Cerebellar nuclear complex (tissue), 1 donor: ENCODE measurements at places on chromosomes 7 and 10.

DNA sequence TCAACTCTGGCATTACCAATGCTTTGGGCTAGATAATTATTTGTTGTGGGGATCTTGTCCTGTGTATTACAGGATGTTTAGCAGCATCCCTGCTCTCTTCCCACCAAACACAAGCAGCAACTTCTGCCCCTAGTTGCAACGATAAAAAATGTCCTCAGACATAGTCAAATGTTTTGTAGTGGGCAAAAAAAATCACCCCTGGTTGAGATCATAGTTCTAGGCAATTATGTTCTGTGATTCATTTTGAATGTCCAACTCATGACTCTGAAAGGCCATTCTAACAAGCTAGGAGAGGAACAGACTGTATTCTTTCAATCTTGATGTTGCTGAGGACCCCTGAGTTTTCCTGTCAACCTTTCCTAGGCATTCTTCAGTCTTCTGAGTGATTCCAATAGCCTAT lies 79.5 kb downstream of the RTKN2 start:
- DNase-seq, result no peak

GRCh38 chr10:86752311-86752710 lies 4.1 kb upstream of the BMPR1A start:
- DNase-seq, result no peak

DNA sequence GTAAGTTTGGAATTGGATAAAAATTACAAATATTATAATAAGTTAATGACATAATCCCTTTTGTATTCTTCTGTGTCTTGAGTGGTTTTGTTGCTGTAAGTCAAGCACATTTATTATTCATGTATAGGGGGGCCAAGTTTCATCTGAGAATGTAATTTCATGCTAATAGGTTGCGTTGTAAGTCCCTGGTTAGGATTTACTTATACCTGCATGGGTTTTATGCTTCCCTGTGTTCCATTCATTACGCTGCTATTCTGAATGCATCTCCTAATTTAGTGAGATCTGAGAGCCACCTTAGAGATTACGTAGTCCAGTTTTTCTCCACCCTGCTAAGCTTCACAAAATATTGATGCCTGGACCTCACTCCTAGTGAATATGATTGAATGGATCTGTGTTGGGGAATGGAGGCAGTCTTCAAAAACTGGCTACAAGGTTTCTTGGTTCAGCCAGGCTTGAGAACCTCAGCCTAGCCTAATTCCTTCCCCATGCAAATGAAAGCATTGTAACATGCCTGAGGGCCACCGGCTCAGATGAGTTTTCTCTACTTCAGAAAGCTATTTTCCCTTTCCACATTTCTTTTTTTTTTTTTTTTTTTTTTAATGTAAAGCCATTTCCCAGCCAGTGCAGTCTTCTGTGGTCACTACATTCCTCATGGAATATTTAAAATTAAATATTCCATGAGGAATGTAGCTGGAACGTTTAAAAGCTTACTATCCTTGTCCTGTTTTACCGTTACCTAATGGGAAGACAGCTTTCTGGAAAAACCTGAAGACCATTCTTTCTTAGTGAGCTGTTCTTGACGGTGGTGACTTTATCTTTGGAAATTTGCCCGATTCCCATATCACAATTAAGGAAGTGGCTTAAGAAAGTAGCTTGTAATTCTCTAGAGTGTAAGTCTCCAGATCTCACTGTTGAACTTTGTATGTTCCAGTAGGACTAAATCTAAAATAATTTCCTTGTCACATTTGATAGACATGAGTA lies 16.0 kb downstream of the PAPSS2 start:
- no peak for DNase-seq

DNA sequence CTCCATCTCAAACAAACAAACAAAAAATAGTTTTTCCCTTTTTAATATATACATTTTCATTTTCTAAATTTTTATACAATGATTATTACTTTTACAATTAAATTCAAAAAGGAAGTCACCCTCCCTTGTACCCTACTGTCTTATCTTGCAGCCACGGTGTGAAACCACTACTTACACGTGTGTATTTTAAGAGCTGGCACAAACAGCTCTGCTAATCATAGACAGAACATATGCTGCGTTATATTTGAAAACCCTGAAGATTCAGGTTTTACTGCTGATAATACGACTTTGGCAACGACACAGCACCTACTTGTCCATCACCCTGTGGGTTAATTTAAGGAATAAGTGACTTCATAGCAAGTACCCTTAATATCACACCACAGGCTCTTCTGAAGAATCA lies 991 bp downstream of the ANKRD61 start:
- DNase-seq, result no peak

GRCh38 chr10:79065091-79065551 lies 3.6 kb upstream of the ZMIZ1 start:
- DNase-seq, result no peak

DNA sequence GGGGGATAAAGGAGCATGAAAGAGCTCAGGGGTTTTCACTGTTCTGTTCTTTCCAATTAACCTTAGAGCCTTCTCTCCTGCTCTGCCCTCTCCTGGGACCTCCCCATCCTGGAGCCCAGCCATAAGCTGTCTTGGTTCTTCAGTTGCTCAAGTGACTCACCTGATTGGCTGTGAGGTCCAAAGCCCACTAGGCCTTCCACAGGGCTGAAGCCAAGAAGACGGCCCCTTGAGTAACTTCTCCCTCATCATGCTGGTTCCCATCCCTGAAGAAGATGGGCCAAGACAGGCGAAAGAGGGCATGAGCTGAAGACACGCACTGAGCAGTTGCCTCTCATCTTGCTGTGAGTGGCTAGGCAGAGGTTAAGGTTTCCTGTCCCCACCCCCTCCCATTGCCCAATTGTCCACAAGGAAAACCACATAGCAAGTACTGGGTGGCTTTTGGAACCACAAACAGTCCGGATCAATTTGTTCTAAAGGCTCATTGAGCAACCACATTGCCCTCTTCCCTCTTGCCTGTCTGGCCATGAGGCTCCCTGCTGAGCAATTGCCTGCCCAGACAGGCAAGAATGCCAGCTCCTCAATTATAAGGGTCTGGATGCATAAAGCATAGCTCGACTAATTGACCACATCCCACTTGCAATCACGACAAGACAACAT lies 43.9 kb upstream of the GPAM start:
- no peak for DNase-seq

- DNase-seq, result no peak
Measured at GRCh38 chr7:80098795-80099194, 35.8 kb upstream of the GNAI1 start.

- no peak for DNase-seq
Measured at GRCh38 chr7:148633761-148634160, 43.2 kb downstream of the C7orf33 start.

GRCh38 chr7:154372011-154372601 lies 319.9 kb downstream of the DPP6 start:
- DNase-seq, result no peak

DNA sequence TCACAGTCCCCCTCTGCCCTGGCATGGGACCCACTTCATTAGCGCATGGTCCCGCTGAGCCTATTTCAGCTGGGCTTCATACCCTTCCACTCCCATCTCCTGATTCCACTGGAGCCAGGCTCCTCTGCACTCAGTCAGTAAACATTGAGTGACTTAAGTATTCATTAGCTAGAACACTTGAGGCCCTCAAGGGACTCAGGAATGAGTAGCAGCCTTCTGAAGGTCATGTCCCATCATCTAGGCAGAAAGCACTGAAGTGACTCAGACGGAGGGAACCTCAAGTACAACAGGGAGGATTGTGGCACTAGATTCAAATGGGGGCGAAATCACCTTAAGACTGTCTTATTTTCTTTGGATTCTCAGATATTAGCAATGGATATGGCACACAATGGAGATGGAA lies 186.6 kb upstream of the INHBA start:
- DNase-seq, result no peak

GRCh38 chr10:51327432-51327831 lies 253.1 kb downstream of the PRKG1 start:
- no peak for DNase-seq

DNA sequence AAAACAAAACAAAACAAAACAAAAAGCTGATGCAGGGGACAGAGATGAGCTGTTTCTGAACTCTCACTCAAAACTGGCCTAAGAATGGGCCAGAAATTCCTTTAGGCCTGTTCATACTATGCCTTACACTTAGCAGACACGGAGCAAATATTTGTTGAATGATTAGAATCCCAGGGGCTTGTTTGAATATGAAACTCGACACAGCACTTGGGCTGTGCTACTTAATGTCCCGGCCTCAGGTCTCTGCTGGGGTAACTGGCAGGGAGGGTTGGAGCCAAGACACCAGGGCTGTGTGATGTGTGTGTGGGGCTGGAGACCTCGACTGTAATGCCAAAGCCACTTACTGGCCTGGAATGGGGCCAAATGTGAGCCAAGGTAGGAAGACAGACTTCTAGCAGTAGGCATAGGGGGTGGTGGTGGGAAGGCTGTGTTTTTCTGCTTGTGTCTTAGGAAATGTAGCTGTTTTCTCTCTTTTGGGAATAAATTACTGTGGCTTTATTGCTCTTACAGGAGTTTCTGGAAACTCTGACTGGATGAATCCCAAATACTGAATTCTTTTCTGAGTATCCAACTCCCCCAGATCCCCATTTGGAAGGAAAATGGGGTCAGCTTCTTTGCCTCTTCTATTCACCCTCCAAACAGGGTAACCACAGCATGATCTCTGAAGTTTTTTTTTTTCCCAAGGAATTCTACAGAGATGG lies 66.7 kb downstream of the EMX2 start:
- DNase-seq, result no peak

- DNase-seq, result no peak
Measured at GRCh38 chr7:154873500-154874121, 129.3 kb downstream of the PAXIP1 start.

DNA sequence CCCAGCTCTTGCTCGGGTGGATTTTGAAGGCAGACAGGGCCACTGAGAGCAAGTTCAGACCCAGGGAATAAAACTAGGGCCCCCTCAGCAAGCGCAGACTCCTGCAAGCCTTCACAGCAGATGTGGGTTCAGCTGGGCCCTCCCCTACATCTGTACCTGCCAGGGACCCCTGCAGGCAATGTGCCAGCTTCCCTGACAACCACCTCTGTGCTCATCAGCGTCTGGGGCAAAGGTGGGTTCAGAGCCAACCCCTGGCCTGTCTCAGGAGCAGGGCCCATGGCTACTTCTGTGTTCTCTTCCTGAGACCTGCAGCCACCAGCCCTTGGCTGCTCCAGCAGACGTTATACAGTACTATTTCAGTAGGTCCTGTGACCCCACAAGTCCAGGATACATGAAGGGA lies 189.5 kb downstream of the DIP2C start:
- no peak for DNase-seq

GRCh38 chr10:2917926-2918325 lies 149.4 kb upstream of the PFKP start:
- DNase-seq, result no peak

DNA sequence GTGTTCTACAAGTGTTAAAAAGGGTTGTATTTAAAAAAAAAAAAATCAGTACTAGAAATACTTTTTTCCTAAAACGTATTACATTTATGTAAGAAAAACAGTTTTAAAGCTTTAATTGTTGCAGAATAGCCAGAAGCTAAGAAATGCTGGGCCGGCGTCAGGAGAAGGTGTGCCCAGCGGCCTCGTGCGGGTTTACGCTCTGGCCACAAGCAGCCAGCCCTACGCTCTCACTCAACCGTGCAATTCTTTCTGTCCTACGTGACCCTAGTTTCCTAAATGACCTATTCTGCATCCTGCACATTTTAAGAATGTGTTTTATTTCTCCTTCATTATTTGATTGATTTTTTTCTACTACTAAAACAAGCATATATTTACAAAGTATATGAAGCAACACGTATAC lies 279.7 kb upstream of the KLF14 start:
- DNase-seq, result no peak

DNA sequence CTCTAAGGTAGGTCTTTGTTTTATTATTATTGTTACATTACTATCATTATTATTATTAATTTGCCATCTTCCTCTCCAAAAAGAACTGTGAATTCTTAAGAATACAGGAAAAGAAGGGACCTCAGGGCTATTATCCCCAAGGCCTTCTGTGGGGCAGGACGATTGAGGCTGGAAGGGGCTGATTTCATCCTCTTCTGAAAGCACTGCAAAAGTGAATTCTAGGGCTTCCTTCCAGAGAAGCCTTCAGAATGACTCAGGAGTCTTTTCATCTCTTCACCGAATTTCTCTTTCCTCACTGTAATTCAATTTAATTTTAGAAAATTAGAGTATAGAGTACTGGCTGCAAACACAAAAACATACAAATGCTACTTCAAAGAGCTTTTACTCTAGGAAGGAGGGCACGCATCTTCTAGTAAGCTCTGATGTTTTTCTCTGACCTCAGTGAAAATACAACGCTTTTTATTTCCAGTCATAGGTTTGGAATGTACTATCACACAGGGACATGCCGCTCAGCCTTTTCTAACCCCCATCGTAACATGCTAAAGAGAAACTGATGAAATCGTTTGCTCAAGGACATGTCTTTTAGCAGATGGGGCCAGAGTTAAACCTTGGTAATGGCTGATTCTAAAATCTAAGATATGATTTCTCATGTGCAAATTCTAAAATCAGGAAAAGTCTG lies 280.2 kb upstream of the PITRM1 start:
- no peak for DNase-seq

GRCh38 chr7:120738816-120739215 lies 119.1 kb downstream of the TSPAN12 start:
- DNase-seq, result no peak

DNA sequence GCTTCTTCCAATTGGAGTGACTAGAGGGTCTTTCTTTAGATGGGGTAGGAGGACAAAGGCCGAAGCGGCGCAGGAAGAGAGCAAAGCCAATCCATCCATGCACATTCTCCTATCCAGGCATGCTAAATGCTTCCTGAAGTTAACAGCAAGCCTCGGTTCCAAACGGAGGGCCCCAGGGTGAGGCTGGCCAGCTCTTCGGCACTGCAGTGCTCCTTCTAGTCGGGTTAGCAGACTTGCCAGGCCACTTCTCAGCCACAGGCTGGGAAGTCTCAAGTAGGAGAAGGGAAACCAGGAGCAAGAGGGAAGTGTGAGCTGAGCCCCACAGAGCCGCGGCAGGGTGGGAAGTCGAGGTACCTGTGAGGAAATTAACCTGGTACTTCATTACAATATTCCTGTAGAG lies 253.8 kb upstream of the INHBA start:
- DNase-seq, result no peak

DNA sequence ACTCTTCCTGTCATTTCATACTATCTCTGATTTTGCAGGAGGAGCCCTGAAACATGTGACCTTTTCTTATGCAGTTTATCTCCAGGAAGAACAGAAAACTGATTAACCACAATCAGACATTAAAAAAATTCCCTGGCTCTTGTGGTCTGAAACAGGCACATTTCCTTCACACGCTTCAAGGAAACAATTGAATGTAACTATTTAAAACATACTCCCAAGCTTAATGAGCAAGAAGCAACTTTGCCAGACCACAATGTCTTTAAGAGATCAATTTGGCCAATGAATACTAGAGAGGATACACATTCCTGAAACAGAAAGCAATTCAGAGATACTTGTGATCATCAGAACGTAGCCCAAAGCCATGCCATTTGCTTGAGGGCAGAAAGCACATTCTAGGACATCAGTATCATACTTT lies 65.8 kb downstream of the PIP4K2A start:
- DNase-seq, result no peak

DNA sequence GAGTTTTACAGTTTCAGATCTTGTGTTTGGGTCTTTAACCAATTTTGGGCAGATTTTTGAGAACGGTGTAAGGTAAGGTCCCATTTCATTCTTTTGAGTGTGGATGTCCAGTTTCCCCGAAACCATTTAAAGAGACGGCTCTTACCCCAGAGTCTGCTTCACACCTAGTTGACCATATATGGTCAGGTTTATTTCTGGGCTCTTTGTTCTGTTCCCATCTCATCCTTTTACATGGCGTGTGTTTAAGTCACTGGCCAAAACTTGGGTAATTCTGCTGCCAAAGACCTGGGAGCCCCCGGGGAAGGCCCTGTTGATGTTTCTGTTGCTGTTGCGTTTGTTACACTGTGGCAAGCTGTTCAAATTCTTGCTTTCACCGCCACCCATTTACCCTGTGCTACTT lies 120.1 kb downstream of the PTPRN2 start:
- DNase-seq, result no peak
